Airway epithelial cell (primary cell): ENCODE measurements at places on chromosomes 7 and 10. TPM values are rescaled to one million over a fixed set of nuclear protein-coding genes. Genes with fewer than 3 reads are reported as not detected.

The CYP3A5 gene
- total RNA-seq, result 1.9 and 3.0 TPM in 2 replicates

The NYAP1 gene
- 0.65 and 2.1 TPM in 2 replicates for total RNA-seq

The ZNF37A gene
- 9.5 and 13.2 TPM in 2 replicates for total RNA-seq

The LRRN3 gene
- 0.07 TPM in 1 of 2 replicates, not detected in the other for total RNA-seq

The STOX1 gene
- total RNA-seq, result 0.14 and 0.42 TPM in 2 replicates

The KAZALD1 gene
- 3.3 and 3.8 TPM in 2 replicates for total RNA-seq

The ZP3 gene
- 2.5 and 9.3 TPM in 2 replicates for total RNA-seq

The VSTM2A gene
- not detected in 2 replicates for total RNA-seq

The GJD4 gene
- not detected in 2 replicates for total RNA-seq

The TRPV6 gene
- total RNA-seq, result 0.28 TPM in 1 of 2 replicates, not detected in the other

The RHOBTB1 gene
- 4.8 and 13.8 TPM in 2 replicates for total RNA-seq

The CLRN3 gene
- total RNA-seq, result not detected in 2 replicates

The SERPINE1 gene
- 166 and 251 TPM in 2 replicates for total RNA-seq

The FAM25G gene
- 5.3 and 29.8 TPM in 2 replicates for total RNA-seq

The LLCFC1 gene
- not detected in 2 replicates for total RNA-seq

The GHRHR gene
- total RNA-seq, result not detected in 2 replicates

The GPR85 gene
- total RNA-seq, result 1.1 and 4.6 TPM in 2 replicates

The ANXA11 gene
- 84.6 and 99.6 TPM in 2 replicates for total RNA-seq

The RBP3 gene
- not detected in 2 replicates for total RNA-seq

The OR13A1 gene
- not detected in 2 replicates for total RNA-seq

The WIPF3 gene
- 0.14 and 0.79 TPM in 2 replicates for total RNA-seq

The SYT15 gene
- total RNA-seq, result not detected in 2 replicates

The DRGX gene
- not detected in 2 replicates for total RNA-seq

The EPC1 gene
- 9.0 and 15.5 TPM in 2 replicates for total RNA-seq

The PVRIG gene
- not detected in 2 replicates for total RNA-seq

The EBF3 gene
- not detected in 2 replicates for total RNA-seq

The CYP3A7 gene
- not detected in 2 replicates for total RNA-seq

The SORCS1 gene
- total RNA-seq, result not detected in 2 replicates

The SVIL gene
- 19.5 and 22.3 TPM in 2 replicates for total RNA-seq

The SPDYE2B gene
- total RNA-seq, result not detected in 2 replicates

The CXCL12 gene
- not detected in 2 replicates for total RNA-seq

The ODAD2 gene
- not detected in 2 replicates for total RNA-seq

The SLC16A9 gene
- total RNA-seq, result 10.3 and 12.8 TPM in 2 replicates

The BHLHA15 gene
- total RNA-seq, result 0.78 and 1.3 TPM in 2 replicates

The LIPJ gene
- not detected in 2 replicates for total RNA-seq

The OR6B1 gene
- not detected in 2 replicates for total RNA-seq

The SHH gene
- total RNA-seq, result under 0.01 TPM in 1 of 2 replicates, not detected in the other

The IL6 gene
- 1.1 and 1.6 TPM in 2 replicates for total RNA-seq

The DPYSL4 gene
- total RNA-seq, result 0.14 and 0.71 TPM in 2 replicates

The C10orf62 gene
- total RNA-seq, result not detected in 2 replicates

The RAB19 gene
- 0.28 TPM in 1 of 2 replicates, not detected in the other for total RNA-seq
